ENCODE measurements at places on chromosomes 3 and 15. TPM values are rescaled to one million over a fixed set of nuclear protein-coding genes. Genes with fewer than 3 reads are reported as not detected.

C3orf85 gene
- total RNA-seq = not detected

PPP1R14D gene
- 3.3 TPM for total RNA-seq

SLC28A1 gene
- total RNA-seq = not detected

PRR20G gene
- total RNA-seq = not detected

CRELD1 gene
- total RNA-seq = 32.2 TPM

ISLR gene
- total RNA-seq = 48.4 TPM

MCTP2 gene
- 49.2 TPM for total RNA-seq

CHRM5 gene
- total RNA-seq = 0.15 TPM

NAA50 gene
- total RNA-seq = 187 TPM

FBXL2 gene
- 15.0 TPM for total RNA-seq

VIPR1 gene
- 92.6 TPM for total RNA-seq

MYO9A gene
- 77.2 TPM for total RNA-seq

KLHL25 gene
- total RNA-seq = 24.1 TPM

ERC2 gene
- 0.67 TPM for total RNA-seq

TJP1 gene
- total RNA-seq = 95.1 TPM

IQCH gene
- 2.7 TPM for total RNA-seq

ADGRG7 gene
- not detected for total RNA-seq

TP63 gene
- 1.6 TPM for total RNA-seq

COLQ gene
- 1.1 TPM for total RNA-seq

DNAH12 gene
- 4.5 TPM for total RNA-seq

PLD1 gene
- total RNA-seq = 12.2 TPM

MUC20 gene
- 10.2 TPM for total RNA-seq

SLC9C1 gene
- total RNA-seq = not detected

MTMR10 gene
- 38.5 TPM for total RNA-seq

HGD gene
- total RNA-seq = 1.8 TPM

SLC25A38 gene
- total RNA-seq = 32.2 TPM

RBMS3 gene
- 49.4 TPM for total RNA-seq

OPA1 gene
- total RNA-seq = 43.0 TPM

Data from upper lobe of left lung (tissue), 6 donors.